ENCODE measurements at places on chromosomes 7 and 10. TPM values are rescaled to one million over a fixed set of nuclear protein-coding genes. Genes with fewer than 3 reads are reported as not detected.

The RELN gene
- total RNA-seq, result 0.08 TPM

The SPDYE1 gene
- total RNA-seq, result not detected

The MGAM2 gene
- not detected for total RNA-seq

The ZNF727 gene
- not detected for total RNA-seq

The FAM25G gene
- not detected for total RNA-seq

The HTR7 gene
- 0.52 TPM for total RNA-seq

The NUDT13 gene
- total RNA-seq, result 5.2 TPM

The CTAGE15 gene
- total RNA-seq, result 0.20 TPM

The CFAP46 gene
- total RNA-seq, result not detected

The SPDYE18 gene
- 0.44 TPM for total RNA-seq

The SEMA4G gene
- total RNA-seq, result 0.83 TPM

The HTR5A gene
- total RNA-seq, result not detected

The PPA1 gene
- 224 TPM for total RNA-seq

All from PC-9 (cell line).